Fibroblast of the aortic adventitia (primary cell): ENCODE measurements at places on chromosomes 12 and 14.
A peak's percentile ranks its signal among the peaks of the same experiment; 100 is the strongest.

DNA sequence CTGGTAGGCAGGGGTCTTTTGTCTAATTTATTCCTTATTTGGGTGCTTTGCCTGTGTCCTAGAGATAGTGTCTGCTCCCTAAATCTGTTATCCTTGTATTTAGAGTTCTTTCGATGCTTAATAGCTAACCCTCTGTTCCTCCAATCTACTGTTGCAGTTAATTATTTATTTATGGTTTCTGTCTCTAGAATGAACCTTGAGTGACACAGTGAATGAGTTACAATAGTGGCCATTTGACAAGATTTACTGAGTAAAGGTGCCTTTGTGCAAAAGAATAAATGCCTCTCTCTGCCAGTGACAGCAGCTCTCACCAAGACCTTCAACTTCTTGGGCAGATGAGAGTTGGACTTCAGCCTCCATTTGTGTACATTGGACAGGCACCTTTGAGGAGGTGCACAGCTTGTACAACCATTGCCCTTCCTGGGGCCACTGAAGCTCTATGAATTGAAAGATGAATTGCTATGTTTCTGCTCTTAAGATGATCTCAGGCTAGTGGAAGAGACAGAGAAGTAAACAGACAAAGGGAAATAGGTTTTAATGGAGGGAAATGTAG lies 165.9 kb downstream of the DERA start:
- DNase-seq: no peak

DNA sequence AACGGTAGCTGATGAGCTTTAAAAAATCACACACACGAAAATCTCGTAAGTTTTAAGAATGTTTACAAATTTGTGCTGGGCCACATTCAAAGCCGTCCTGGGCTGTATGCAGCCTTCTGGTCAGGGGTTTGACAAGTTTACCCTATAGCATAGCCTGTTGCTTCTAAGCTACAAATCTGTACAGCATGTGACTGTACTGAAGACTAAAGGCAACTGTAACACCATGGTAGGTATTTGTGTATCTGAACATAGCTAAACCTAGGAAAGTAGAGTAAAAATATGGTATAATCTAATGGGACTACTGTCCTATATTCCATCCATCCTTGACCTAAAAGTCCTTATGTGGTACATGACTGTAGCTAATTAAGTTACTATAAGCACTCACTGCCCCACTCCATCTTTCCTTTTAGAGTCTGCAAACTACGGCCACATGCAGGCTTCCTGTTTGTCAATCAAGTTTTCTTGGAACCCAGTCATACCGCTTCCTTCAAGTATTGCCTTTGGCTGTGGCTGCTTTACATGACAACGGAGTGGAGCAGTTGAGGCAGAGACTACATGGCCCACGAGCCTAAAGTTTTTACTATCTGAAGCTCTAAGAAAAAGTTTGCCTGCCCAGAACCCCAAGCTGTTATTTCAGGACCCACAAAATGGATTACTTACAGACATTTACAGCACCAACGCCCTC lies 18.5 kb downstream of the KRT7 start:
- DNase-seq: no peak

- DNase-seq: no peak
These were observed 33.9 kb downstream of the SLC35F4 start for GRCh38 chr14:57831981-57832380.

DNA sequence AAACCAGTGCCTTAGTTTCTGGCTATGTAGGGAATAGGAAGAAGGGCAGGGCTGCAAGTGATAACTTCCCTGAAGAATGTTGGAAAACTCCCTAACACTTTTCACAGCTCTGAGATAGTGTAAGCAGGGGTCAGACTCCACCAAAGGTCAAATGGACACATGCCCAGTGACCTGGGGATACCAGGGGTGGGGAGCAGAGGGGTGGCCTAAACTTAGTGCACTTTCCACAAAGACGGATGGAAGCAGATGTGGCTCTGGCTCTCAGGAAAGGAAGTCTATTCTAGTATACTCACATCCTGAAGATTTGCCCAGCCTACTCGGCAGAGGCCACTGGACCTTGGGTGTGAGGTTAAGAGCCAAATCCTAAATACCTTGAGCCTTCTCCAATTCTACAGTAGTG lies 285.8 kb downstream of the NUAK1 start:
- peak; percentile 71 for DNase-seq

- no peak for DNase-seq
These were observed 25.4 kb downstream of the RTRAF start for GRCh38 chr14:52014601-52015267.

- DNase-seq: no peak
These were observed 1300.5 kb upstream of the TMEM132C start for GRCh38 chr12:126966498-126966897.

- no peak for DNase-seq
These were observed 193.1 kb downstream of the SOX5 start for GRCh38 chr12:23756416-23756815.

DNA sequence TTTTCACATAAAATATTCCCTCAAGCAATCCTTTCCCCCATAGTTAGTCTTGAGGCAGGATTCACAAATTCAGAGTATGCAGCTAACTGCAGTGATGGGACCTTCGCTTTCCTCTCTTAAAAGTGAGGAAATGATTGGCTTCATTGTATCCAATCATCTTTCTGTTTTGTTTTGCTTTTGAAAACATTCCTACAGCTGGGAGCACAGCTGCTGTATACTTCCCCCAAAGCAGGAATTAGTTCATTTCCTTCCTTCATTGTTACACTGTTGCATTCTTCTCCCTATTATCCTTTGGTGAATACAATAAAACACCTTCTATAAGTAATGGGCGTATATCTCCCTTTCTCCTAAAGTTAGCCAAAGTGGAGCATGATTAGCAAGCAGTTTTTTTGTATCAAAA lies 9.4 kb upstream of the GAS2L3 start:
- DNase-seq: no peak

- DNase-seq: peak; percentile 76
These were observed 67.4 kb downstream of the LGMN start for GRCh38 chr14:92680781-92681650.

GRCh38 chr14:68665792-68666204 lies 127.1 kb downstream of the ZFP36L1 start:
- DNase-seq: no peak

GRCh38 chr12:32440120-32440865 lies 40.9 kb downstream of the FGD4 start:
- no peak for DNase-seq

GRCh38 chr12:19665121-19665900 lies 226.0 kb downstream of the AEBP2 start:
- DNase-seq: no peak

DNA sequence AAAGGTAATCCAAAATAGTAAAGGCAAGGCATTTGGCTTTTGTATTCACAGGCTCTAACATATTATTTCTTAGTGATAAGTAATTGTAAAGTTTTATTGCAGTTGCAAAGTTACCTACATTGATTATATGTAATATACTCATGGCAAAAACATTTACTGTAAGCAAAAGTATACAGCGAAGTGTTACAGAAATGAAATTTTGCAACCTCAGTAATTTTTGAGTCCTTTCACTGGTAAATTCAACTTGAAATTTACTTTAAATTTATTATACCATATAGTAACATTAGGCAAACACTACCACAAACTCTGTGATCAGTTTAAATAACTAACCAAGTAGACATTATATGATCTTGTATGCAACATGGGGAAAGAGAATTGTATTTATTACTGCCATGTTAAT lies 89.0 kb downstream of the CDK17 start:
- DNase-seq: no peak

GRCh38 chr14:82704218-82704617 lies 1170.6 kb upstream of the SEL1L start:
- DNase-seq: no peak

GRCh38 chr12:13537623-13538022 lies 341.1 kb downstream of the EMP1 start:
- no peak for DNase-seq

GRCh38 chr12:32560520-32560919 lies 118.6 kb upstream of the DNM1L start:
- DNase-seq: no peak

DNA sequence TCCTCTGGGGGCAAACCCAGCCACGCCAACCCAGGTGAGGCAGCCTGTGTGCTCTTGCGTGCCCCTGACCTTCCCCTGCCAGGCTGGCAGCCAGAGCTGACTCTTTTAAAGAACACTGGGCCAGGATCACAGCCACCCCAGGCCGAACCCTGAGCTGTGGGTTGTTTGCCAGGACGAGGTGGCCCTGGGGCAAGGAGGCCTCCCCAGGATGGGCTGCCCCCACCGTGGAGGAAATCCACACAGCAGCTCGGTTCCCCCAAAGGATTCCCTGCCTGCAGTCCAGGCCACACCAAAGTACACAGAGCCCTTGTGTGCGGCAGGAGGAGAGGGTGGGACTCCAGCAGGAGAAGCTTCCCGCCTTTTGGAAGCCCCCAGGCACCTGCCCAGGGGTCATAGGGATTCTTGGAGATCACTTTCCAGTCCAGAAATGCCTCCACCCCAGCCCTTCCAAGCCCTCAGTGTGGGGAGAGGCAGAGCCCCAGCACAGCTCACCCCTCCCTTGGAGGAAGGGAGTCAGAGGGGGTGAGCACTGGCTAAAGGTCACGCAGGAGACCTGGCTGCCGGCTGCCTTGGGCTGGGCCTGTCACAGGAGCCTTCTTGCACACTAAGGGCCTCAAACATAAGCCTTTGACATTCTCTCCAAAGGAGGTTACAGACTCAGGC lies 115.6 kb downstream of the CALM1 start:
- DNase-seq: no peak

- no peak for DNase-seq
These were observed 9.1 kb upstream of the KCNA5 start for GRCh38 chr12:5034603-5035002.

GRCh38 chr12:48999371-49000131 lies at the start of gene DDN:
DDN (minus strand) TSS chr12:48999375; CDS start chr12:48999287, 88 bp downstream.
- DNase-seq: no peak

DNA sequence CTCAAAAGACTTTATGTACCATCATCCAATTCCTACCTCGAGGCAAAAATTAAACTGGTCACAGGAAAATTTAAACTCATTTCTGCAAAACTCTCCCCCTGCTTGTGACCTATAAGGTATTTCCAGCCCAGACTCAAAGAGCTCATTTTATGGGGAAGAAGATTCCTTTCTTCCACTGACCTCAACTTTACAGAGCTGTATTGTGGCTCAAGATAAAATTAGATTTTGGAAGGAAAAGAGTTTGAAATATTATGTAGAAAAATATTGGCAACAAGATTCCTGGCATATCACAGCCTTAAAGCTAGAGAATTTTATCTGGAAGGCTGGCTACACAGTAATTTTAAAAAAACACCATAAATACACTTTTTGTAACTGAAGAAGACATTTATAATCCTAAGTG lies 91.7 kb downstream of the STXBP6 start:
- peak; percentile 54 for DNase-seq

DNA sequence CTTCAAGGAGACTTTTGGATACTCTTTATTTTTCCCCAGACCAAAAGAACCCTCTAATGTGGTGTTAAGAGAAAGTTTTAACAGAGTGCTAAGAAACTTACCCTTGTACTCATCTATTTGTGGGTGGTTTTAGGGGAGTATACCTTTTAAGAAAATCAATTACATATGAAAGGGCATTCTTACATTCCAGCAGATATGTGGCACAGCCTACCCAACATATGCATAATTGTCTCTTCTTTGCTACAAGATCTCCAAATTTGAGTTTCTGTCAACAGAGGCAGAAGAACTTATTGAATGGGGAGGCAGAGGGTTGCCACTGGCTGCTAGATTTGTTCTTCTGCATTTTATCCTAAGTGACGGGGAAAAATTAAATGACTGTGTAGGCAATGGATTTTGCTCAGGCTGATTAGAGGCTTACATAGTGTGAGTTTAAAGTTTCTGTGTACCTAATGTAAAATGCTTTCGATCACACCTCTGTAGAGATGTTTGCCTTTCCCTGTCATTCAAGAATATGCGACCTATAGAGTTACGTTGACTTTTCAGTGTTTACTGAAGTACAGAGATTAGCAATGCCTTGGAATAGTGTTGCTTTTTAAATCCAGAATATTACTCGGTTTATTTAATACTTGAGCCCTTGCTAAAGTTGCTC lies 54.6 kb downstream of the PROX2 start:
- no peak for DNase-seq

DNA sequence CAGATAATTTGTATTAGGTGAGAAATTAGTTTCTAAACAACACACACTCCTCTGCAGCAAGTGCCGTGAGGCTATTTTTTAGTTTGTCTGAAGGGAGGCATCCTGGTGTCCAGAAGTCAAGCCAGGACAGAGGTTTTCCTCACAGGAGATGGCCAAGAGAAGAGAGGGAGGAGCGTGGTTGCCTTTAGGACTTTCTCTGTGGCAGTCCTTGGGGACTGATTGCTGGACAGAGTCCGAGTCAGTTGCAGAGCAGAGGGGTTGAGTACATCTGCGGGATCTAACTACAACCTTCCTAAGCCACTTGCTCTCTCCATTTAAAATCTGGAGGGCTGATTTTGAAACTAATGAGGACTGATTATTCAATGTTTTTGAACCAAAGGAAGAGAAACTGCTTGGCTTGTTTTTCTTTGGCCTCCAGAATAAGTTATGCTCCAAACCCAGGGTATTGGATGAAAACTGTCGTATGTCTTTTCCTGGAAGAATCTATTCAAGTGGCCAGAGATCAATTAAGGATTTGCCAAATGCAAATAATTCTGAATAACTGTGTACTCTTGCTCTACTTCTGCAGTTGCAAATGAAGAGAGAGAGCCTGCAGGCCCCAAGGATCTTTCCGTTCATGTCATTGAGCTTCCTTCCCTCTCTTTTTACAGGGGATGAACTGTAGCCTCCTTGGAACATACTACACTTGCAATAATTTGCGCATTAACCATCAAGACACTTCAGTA lies 1.2 kb downstream of the SLCO1C1 start:
- no peak for DNase-seq

- no peak for DNase-seq
These were observed 154.9 kb upstream of the CCND2 start for GRCh38 chr12:4118601-4119156.

DNA sequence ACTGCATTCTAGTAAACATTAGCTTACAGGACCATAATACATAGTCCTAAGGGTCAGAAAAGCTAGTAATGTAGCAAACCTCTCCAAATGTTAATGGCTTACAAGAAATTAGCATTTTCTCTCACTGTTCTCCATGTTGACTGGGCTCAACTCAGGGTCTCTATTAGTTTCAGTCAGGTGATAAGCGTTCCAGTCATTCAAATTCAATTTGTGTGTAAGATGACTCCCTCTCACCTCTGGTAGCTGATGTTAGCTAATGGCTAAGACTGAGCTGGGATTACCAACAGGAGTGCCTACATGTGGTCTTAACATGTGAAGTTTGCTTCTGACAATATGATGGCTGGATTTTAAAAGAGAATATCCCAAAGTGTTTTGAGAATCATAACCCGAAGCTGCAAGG lies 630.5 kb upstream of the USP15 start:
- no peak for DNase-seq

DNA sequence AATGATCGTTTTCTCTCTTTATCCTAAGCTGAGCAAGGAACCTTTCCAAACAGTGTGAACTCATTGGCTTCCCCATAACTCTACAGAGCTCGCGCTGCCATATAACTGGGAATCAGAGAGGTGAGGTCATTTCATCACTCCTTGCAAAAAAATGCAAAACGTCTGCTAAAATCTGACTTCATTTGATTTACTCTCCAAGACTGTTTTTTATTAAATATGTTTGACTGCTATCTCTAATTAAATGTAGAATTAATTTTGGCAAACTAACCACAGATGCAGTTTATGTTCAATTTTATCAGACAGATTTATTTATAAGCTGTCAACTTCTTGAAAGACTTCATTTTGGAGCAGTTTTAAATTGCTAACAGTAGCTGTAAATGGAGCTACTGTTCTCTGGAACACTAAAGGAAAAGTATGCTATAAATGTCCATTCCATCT lies 131.6 kb upstream of the SOX5 start:
- DNase-seq: no peak
